ENCODE measurements at places on chromosomes 1 and 21.

DNA sequence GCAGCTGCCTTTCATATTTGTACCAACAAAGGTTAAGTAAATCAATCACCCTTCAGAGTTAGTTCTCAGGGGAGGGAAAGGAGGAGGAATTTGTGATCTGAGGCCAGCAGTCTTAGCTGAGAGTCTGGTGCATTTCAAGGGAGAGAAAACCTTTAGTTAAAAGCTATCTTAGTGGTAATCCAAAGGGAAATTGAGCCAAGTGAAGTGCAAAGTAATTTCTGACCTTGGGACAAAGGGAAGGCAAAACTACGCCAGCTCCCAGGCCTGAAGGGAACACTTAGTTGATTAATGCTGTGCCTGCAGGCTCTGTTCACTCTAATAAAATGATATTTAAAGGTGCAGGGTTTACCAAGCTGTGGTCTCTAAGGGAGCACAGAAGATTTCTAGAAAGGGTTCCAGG, 23.1 kb upstream of the FMOD start:
- no peak for DNase-seq

DNA sequence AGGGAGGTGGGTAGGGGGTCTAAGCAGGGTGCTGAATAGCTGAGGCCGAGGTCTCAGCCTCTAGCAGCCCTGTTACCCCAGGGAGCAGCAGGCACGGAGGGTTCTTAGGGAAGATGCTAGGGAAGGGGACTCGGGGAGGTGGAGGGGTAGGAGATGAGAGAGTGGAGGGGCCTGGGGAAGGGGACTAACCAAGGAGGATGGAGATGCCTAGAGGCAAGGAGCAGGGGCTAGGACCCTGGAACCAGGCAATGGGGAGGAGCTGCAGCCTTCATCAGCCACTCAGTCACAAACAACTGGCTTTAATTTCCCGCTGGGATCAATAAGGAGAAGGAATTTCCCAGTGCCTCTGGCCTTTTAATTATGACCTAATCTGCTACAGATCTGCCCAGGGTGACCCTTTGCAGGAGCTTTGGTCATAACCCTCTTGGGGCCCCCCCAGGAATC, 2.9 kb upstream of the CRABP2 start:
- DNase-seq = no peak

- no peak for DNase-seq
Observed at GRCh38 chr1:40221977-40222772, 25.6 kb upstream of the TMCO2 start.

DNA sequence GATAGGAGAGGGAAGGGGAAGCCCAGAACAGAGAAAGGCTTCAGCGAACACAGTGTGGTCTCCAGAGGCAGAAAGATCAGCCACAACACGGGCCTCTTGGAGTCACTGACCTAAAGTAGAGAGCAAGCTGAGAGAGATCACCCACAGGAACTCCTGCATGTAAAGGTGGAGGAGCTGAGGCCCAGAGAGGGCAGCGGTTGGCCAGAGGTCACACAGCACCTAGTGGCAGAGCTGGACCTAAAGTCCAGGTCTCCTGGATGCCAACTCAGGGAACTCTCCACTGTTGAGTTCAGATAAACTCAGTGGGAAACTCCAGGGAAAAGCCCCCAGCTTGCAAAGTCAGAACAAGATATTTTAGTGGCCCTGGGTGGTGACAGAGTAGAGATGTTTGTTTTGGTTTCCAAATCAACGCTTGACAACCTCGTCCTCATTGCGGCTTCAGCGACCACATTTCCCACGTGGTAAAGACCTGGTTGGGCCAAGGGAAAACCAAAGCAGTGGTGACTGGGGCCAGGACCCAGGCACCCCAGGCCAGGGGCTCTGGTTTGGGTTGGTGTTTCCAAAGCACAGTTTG, 4.6 kb downstream of the IFFO2 start:
- DNase-seq = no peak

- peak; percentile 86 for DNase-seq
Observed at GRCh38 chr1:32753532-32754316, 51.2 kb upstream of the SYNC start.

GRCh38 chr1:156612666-156613065, 6.5 kb upstream of the HAPLN2 start:
- DNase-seq = no peak

DNA sequence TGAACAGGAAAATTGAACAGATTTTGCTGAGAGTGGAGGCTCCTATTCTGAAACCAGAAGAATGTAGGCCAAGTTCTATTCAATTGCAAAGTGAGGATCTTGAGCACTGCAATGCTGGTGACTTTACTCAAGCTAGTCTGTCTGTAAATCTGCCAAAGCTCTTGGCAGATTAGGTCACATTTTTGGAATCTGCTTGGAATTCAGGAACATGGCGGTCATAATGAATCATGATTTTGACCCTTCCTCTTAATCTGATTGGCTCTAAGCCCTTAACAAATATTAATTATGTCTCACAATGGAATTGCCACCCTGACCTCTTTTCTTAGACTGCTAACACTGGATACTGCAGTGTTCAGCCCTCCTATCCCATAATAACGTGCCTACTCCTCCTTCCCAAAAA, 7.2 kb upstream of the GNG12 start:
- DNase-seq = peak; percentile 39

DNA sequence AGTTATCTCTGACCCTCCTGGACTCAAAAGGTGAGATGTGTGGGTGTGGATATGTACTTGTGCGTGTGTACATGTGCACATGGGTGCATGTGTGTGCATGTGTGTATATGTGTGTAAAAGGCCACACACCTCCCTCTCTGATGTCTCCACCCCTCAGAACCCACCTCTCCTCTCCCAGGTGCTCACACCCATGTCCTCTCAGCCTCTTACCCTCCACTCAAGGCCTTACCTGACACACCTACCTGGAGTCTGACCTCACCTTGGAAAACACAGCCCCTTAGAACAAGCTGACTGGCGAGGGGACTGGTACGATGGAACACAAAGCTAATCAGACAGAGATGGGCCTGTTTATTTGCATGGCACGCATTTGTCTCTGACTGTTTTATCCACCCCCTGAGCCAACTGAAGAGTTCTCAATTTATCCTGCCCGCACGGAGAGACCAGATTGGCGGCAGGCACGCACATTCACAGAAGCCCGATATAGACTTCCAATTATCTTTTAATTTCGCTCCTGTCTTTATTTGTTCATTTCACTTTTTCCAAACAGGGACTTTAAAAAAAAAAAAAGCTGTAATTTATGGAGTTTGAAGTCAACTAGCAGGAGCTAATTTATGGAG, 6.1 kb upstream of the KLHDC7A start:
- DNase-seq = no peak

DNA sequence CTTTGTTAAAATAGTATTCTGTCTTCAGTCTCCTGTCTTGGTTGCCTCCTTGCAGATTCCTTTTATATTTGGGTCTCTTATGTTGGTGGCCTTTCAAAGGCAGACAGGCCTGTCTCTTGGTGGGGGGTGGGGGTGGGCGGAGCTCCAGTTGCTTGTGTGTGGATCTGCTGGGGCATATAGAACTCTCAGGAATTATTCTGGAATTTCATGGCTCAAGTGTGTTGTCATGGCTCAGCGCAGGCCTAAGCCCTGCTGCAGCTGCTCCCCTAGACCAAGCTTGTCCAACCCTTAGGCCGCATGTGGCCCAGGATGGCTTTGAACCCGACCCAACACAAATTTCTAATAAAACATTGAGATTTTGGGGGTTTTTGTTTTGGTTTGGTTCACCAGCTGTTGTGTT, 8.0 kb downstream of the C1orf35 start:
- DNase-seq = no peak

Data from HTR-8/SVneo (cell line).